Activated T-cell treated with anti-CD3 and anti-CD28 coated beads, Interleukin-2, amount 50 U/mL, for 72 hours (primary cell): ENCODE measurements at places on chromosomes 16 and 17. TPM values are rescaled to one million over a fixed set of nuclear protein-coding genes. Genes with fewer than 3 reads are reported as not detected.
A peak's percentile ranks its signal among the peaks of the same experiment; 100 is the strongest.

The ATP5PD gene
- 125 TPM for total RNA-seq

The SMIM36 gene
- not detected for total RNA-seq

The KCNG4 gene
- total RNA-seq = not detected

The TEX14 gene
- 0.46 TPM for total RNA-seq

The POLR3K gene
- 35.3 TPM for total RNA-seq

- no peaks in the 10 kb centered on the region for H3K27me3 ChIP-seq
- no peaks in the 10 kb centered on the region for H3K36me3 ChIP-seq
- no peak overlapping the region for H3K4me3 ChIP-seq
- H3K27ac ChIP-seq = no peak overlapping the region
These were observed 26.4 kb downstream of the DHX38 start for GRCh38 chr16:72120026-72120425.

DNA sequence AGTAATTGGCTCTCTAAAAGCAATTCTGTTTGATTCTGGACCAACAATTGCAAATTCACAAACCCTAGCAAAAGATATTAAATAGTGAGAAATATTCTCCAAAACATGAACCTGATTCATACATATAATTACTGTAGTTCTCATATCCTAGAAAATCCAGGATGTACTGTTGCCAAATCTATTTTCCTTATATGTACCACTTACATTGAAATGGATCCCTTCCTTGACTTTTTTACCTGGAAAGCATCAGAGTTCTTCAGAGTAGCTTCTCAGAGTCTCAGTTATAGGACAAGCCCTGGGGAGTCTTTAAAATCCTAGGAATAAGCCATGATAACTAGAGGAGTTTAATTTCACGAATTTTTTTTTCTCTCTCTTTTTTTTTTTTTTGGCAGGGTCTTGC lies 16.7 kb downstream of the TMEM92 start:
- H3K27me3 ChIP-seq = peaks cover 12% of the 10 kb centered on the region
- no peaks in the 10 kb centered on the region for H3K36me3 ChIP-seq
- H3K4me3 ChIP-seq = peak overlapping the region; percentile 36
- no peak for DNase-seq
- peak overlapping the region; percentile 35 for H3K27ac ChIP-seq
